ENCODE measurements at places on chromosomes 13 and 19.

- DNase-seq = no peak
These were observed 249.4 kb downstream of the SLITRK6 start for GRCh38 chr13:85549819-85550218.

GRCh38 chr13:31930901-31931522 lies 100.6 kb upstream of the FRY start:
- peak; percentile 30 for DNase-seq

- DNase-seq = no peak
These were observed at the start of gene KCNN1 for GRCh38 chr19:17966550-17967256. KCNN1 (plus strand) TSS chr19:17967107; CDS start chr19:17973889, 6,782 bp downstream.

GRCh38 chr13:74040200-74040599 lies 94.0 kb downstream of the KLF12 start:
- DNase-seq = peak; percentile 45

GRCh38 chr13:50994651-50995050 lies 85.1 kb downstream of the RNASEH2B start:
- DNase-seq = no peak

DNA sequence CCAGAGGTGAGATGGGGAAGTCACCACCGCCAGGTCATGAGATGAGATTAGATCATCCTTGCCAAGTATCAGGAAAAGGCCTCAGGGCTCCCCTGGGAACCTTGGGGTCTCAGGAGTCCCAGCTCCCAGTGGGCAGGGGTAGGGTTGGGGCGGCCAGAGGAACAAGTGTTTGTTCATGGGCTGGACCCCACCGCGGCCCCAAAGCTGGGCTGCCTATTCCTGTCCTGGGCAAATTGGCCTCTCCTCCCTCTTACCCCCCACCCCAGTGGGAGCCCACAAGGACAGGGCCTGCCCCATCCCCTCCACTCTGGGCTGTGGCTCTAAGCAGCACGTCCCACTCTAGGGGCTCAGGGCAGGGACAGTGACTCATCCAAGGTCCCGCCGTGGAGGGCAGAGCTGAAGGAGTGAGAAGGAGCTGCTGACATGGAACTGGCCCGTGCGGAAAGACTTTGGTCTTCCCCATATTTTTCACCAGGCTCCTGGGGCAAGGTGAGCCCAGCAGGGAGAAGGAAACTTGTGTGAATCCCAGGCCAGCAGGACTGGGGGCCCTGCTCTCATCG lies 4.0 kb upstream of the HCN2 start:
- DNase-seq = no peak

DNA sequence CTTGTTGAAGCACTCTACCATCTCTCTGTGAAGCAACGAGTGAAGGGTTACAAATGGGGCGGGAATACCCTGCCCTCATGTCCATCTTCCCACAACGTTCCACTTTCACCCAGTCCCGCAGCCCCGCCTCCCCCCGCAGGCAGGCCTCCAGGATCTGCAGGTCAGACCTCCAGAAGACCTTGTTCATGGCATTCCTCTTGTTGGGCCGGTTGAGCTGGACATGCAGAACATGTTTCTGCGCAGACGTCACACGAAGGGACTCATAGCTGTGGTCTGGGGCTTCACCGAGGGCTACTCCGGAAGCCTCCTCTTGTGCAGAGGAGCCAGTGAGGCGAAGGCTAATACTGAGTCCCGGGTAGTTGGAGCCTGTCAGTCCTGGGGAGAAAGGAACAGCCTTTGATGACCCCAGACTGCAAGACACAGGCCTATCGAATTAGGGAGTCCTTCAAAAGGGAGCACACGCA lies 420 bp downstream of the ECH1 start:
- peak; percentile 99 for DNase-seq

GRCh38 chr19:47190167-47190727 lies 40.8 kb downstream of the BBC3 start:
- DNase-seq = peak; percentile 69

GRCh38 chr13:56861476-56861875 lies 279.2 kb upstream of the PRR20A start:
- DNase-seq = no peak
